Activated CD8-positive, alpha-beta T cell treated with anti-CD3 and anti-CD28 coated beads, Interleukin-2, amount 10 ng/mL, durations not matched to agents 7 days and 5 days (primary cell): ENCODE measurements at places on chromosomes 6 and 20. TPM values are rescaled to one million over a fixed set of nuclear protein-coding genes. Genes with fewer than 3 reads are reported as not detected.

Gene KIF25
- not detected for total RNA-seq

- H3K4me1 ChIP-seq, result no peaks in the 10 kb centered on the region
- no peak overlapping the region for H3K4me3 ChIP-seq
- DNase-seq, result no peak
- no peaks in the 10 kb centered on the region for H3K27me3 ChIP-seq
Observed at GRCh38 chr6:10338151-10338550, 76.7 kb downstream of the TFAP2A start.

DNA sequence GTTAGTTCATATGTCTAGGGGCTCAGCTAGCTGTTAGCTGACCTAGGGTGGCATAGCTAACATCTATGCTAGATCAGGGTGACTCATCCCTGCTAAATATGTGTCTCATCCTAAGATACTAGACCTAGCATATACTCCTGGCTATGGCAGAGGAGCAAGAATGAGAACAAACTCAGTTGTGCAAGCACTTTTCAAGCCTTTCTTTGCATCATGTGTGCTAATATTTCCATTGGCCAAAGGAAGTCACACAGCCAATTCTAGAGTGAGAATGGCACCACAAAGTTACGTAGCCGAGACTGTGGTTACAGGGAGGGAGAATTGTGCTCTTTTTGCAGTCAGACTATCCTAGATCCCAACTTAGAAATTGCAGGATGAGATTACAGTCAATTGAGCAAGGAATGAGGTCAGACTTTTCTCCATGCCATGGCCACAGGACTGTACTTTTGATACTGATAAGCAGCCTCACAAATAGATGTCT lies 78.7 kb downstream of the PLCB4 start:
- no peak overlapping the region for H3K4me3 ChIP-seq
- H3K36me3 ChIP-seq, result no peaks in the 10 kb centered on the region
- H3K27ac ChIP-seq, result no peak overlapping the region
- DNase-seq, result no peak
- no peaks in the 10 kb centered on the region for H3K27me3 ChIP-seq

DNA sequence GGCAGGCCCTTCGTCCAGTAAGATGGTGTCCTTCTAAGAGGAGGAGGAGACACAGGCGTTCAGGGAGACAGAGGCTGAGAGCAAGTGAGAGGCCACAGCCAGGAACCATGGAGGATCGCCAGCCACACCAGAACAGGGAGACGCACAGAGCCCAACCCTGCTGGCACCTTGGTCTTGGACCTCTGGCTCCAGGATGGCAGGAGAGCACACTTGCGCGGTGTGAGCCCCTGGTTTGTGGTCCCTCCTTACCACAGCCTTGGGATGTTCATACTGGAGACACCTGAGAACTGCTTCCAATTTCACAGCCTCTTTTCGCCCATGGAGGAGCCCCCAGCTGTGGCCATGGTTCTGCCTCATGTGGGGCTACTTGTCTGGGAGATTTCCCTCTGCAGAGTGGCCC lies 222.4 kb downstream of the DLL1 start:
- no peak for DNase-seq
- no peak overlapping the region for H3K27ac ChIP-seq
- H3K4me3 ChIP-seq, result no peak overlapping the region
- H3K36me3 ChIP-seq, result no peaks in the 10 kb centered on the region
- no peaks in the 10 kb centered on the region for H3K4me1 ChIP-seq
- H3K27me3 ChIP-seq, result peaks cover 29% of the 10 kb centered on the region

DNA sequence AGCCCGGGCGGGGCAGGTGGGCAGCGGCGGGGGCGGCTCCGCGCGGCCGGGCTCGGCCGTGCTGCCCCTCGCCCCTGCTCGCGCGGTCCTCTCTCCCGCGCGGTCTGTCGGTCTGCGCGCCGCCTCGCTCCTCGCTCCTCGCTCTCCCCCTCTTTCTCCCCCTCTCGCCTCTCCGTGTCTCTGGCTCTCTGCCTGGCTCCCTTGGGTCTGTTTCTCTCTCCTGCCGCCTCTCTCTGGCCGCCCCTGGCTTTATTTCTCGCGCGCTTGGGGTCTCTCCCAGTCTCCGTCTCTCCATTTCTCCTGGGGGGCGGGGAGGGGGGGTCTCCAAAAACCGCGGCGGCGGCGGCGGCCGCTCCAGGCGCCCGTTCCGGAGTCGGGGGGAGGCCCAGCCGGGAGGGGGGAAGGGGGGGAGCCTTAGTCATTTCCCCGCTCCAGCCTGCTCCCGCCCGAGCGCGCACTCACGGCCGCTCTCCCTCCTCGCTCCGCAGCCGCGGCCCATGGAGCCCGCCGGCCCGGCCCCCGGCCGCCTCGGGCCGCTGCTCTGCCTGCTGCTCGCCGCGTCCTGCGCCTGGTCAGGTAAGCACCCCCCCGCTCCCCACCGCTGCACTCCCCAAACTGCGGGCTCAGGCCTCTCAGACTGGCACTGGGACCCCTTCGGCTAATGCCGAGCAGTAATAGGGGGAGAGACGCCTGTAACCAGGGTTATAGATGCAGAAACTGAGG lies at the start of gene SIRPA:
Gene SIRPA (plus strand): TSS at position 457 of the 723 bp plus-strand sequence. CDS start 41 bp downstream, at position 498.
- no peak for DNase-seq
- H3K36me3 ChIP-seq, result no peaks in the 10 kb centered on the region
- H3K27me3 ChIP-seq, result peaks cover 59% of the 10 kb centered on the region
- no peak within 1 kb of the TSS for H3K27ac ChIP-seq
- H3K4me1 ChIP-seq, result no peaks in the 10 kb centered on the region
- H3K4me3 ChIP-seq, result peak within 1 kb of the TSS; percentile 38

Gene BMP5
- total RNA-seq, result not detected

Gene GMEB2
- total RNA-seq, result 16.2 TPM

GRCh38 chr20:56698749-56699148 lies 69.6 kb downstream of the TFAP2C start:
- H3K27me3 ChIP-seq, result no peaks in the 10 kb centered on the region
- no peak overlapping the region for H3K4me3 ChIP-seq
- DNase-seq, result no peak
- H3K36me3 ChIP-seq, result no peaks in the 10 kb centered on the region
- no peaks in the 10 kb centered on the region for H3K4me1 ChIP-seq

Gene SH3BGRL2
- total RNA-seq, result 0.13 TPM

Gene CCN6
- not detected for total RNA-seq

- no peaks in the 10 kb centered on the region for H3K4me1 ChIP-seq
- H3K27ac ChIP-seq, result no peak overlapping the region
- peaks cover 25% of the 10 kb centered on the region for H3K27me3 ChIP-seq
- H3K36me3 ChIP-seq, result no peaks in the 10 kb centered on the region
- H3K4me3 ChIP-seq, result no peak overlapping the region
Observed at GRCh38 chr20:47019121-47019824, 124.6 kb downstream of the EYA2 start.

DNA sequence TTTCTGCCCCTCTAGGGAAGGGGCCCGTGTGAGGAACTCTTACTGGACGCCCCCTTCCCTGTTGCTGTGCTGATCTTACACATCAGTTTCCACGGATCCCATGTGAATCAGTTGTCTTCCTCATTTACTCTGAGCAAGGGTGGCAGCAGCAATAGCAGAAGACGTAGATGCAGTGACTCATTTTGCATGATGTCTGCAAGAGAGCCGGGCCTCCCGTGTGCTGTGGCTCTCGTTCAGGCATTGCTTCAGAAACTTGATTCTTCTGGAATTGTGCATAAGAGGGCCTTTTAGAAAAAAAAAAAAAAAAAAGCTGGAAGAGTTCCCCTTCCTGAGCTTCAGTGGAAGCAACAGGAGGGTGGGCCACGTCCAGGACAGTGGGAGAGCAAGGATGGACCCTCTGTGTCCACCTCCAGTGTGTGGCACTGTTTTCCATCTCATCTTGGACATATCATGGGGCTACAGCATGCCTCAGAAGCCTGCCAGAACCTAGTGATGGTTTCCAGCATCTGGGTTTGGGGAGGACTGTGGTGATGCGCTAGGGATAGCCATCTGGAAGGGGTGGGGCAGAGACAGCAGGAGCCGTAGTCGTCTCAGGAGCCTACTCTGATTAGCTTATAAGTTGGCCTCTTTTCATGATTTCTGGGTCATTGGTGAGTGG lies 62.1 kb downstream of the FOXO3 start:
- no peak overlapping the region for H3K27ac ChIP-seq
- H3K36me3 ChIP-seq, result no peaks in the 10 kb centered on the region

DNA sequence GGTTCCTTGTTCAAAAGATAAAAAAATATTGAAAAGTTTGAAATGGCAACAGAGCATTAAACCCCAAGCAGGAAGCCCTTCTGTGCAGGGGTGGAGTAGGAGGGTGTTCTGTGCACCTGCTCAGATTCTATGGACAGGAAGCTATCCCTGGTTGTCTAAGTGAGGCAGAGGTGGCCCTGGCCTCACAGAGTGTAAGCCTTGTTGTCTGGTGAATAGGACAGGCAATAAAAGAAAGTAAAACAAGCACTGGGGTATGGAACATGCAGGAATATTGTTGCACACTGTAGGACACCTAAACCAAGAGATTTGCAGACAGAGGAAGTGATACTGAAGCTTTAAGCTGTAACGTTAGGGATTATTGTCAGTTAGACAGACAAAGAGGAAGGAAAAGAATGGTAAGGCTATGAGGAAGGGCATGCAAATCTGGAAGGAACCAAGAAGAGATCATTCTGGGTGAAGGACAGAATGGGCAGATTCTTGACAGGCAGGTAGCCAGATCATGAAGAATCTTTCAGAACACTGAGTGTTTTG lies 66.8 kb downstream of the TBC1D7 start:
- H3K4me1 ChIP-seq, result peaks cover 8% of the 10 kb centered on the region
- peak; percentile 41 for DNase-seq
- H3K4me3 ChIP-seq, result no peak overlapping the region
- H3K27ac ChIP-seq, result no peak overlapping the region
- H3K36me3 ChIP-seq, result no peaks in the 10 kb centered on the region

DNA sequence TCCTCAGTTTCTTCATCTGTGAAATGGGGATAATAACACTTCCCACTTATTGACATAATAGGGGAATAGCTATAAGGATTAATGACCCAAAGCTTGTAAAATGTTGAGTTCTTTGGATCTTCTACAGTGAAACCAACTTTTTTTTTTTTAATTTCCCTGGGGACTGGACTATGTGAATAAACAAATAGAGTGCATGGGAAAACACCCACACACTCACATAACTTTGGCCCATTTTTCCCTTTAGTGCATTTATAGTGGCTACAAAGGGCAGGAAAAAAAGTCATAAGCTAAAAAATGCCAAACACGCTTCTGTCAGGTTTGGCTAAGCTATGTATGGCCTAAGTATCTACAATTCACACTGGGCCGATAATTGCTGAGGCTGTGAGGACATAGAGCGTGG lies 406.2 kb upstream of the JAG1 start:
- no peaks in the 10 kb centered on the region for H3K36me3 ChIP-seq
- DNase-seq, result no peak
- no peaks in the 10 kb centered on the region for H3K4me1 ChIP-seq
- H3K27ac ChIP-seq, result no peak overlapping the region

DNA sequence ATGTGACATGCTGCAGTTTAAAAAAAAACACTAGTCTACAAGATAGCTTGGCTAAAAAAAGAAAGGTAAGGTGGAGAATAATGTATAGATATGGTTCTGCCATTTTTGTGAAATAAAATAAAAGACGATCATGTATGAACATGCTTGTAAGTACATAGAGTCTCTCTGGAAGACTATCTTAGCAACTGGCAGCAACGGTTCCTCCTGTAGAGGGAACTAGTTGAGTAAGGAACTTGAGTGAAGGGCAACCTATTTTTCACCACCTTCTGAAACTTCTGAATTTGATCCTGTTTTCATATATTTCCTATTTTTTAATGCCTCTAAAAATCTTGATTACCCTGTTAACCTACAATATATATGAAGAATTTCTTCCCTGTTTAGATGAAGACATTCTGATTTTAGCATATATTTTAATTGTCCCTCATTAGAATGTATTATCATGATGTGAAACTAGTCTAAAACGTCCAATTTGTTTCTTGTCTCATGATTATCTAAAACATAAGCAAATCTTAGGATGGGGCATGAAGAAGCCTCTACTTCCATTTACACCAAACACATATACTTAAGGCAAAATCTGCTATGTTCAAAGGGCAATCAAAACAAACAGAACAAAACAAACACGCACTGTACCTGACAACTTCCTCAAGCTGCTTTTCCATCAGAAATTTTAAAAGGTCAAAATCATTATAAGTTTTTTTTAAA lies 202.5 kb downstream of the ISM1 start:
- H3K4me1 ChIP-seq, result no peaks in the 10 kb centered on the region
- no peak overlapping the region for H3K27ac ChIP-seq
- H3K36me3 ChIP-seq, result peaks cover 2% of the 10 kb centered on the region
- no peaks in the 10 kb centered on the region for H3K27me3 ChIP-seq

Gene CALHM4
- total RNA-seq, result not detected

- H3K4me3 ChIP-seq, result no peak overlapping the region
- no peaks in the 10 kb centered on the region for H3K27me3 ChIP-seq
- DNase-seq, result no peak
- H3K36me3 ChIP-seq, result no peaks in the 10 kb centered on the region
- H3K4me1 ChIP-seq, result peaks cover 17% of the 10 kb centered on the region
Observed at GRCh38 chr6:149438855-149439254, 38.8 kb downstream of the SUMO4 start.

GRCh38 chr6:46284475-46284874 lies 113.7 kb upstream of the ENPP5 start:
- peaks cover 5% of the 10 kb centered on the region for H3K27me3 ChIP-seq
- no peak overlapping the region for H3K4me3 ChIP-seq
- no peak for DNase-seq
- H3K36me3 ChIP-seq, result no peaks in the 10 kb centered on the region
- no peak overlapping the region for H3K27ac ChIP-seq
